ENCODE measurements at places on chromosomes 6 and 20.

- no peak for DNase-seq
- no peaks in the 10 kb centered on the region for H3K36me3 ChIP-seq
- H3K4me3 ChIP-seq, result peak overlapping the region; percentile 84
Measured at GRCh38 chr6:127120023-127120786, 1.7 kb downstream of the RSPO3 start.

DNA sequence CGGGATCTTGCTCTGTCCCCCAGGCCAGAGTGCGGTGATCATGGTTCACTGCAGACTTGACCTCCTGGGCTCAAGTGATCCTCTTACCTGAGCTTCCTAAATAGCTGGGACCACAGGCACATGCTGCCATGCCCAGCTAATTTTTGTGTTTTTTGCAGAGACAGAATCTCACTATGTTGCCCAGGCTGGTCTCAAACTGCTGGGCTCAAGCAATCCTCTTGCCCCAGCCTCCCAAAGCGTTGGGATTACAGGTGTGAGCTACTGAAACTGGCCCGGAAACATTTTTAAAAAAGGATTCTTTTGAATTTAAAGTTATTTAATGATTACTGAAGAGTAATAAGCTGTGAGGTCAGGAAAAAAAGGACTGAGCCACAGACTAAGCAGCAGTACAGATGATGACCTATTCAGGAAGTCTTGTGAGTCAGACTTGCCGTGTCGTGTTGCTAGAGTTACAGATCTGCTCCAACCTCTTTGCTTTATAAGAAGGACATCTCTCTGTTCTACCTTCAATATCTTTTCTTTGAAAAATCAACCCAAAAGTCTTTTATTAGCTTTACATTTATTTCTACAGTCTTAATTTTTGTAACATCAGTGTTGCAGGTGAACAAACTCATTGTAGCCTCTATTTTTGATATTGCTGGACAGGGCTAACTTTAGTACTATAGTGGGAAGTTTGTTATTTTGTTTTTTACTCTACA lies 108.7 kb downstream of the NCOA3 start:
- peak overlapping the region; percentile 5 for H3K4me3 ChIP-seq
- peaks cover 33% of the 10 kb centered on the region for H3K4me1 ChIP-seq
- no peaks in the 10 kb centered on the region for H3K27me3 ChIP-seq
- DNase-seq, result no peak
- peaks cover 3% of the 10 kb centered on the region for H3K36me3 ChIP-seq
- peak overlapping the region; percentile 92 for H3K27ac ChIP-seq

- H3K27ac ChIP-seq, result no peak overlapping the region
- DNase-seq, result no peak
- H3K36me3 ChIP-seq, result no peaks in the 10 kb centered on the region
- no peak overlapping the region for H3K4me3 ChIP-seq
- peaks cover 11% of the 10 kb centered on the region for H3K4me1 ChIP-seq
- H3K27me3 ChIP-seq, result no peaks in the 10 kb centered on the region
Measured at GRCh38 chr6:136795996-136796395, 3.7 kb upstream of the MAP3K5 start.

GRCh38 chr6:139392794-139393193 lies 18.3 kb upstream of the CITED2 start:
- no peak overlapping the region for H3K4me3 ChIP-seq
- no peaks in the 10 kb centered on the region for H3K27me3 ChIP-seq
- no peak overlapping the region for H3K27ac ChIP-seq
- DNase-seq, result no peak
- H3K36me3 ChIP-seq, result no peaks in the 10 kb centered on the region

GRCh38 chr20:35887393-35888064 lies 66.8 kb downstream of the SCAND1 start:
- H3K36me3 ChIP-seq, result peaks cover 2% of the 10 kb centered on the region
- no peaks in the 10 kb centered on the region for H3K27me3 ChIP-seq
- no peak overlapping the region for H3K27ac ChIP-seq
- H3K4me3 ChIP-seq, result no peak overlapping the region
- no peak for DNase-seq
- H3K4me1 ChIP-seq, result peaks cover 24% of the 10 kb centered on the region

- H3K4me3 ChIP-seq, result no peak overlapping the region
- peaks cover 2% of the 10 kb centered on the region for H3K27me3 ChIP-seq
- H3K36me3 ChIP-seq, result no peaks in the 10 kb centered on the region
Measured at GRCh38 chr20:59680148-59680650, 75.9 kb downstream of the PHACTR3 start.

DNA sequence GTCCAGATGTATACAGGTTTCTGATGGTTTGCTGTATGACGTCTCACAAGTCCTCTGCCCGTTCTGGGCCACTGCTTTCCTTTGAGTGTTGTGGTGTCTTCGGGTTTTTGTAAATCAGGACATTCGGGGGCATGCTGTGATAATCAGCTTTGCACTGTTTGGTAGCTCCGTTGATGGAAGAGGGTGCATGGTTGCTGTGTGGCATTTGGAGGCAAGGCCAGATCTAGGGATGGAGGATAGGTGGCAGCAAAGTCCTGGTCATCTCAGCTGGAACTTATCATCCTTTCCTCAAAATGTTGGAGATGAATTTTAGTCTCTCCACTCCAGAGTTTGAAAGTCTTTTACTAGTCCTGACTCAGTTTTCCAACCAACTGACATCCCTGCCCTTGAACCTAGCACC lies 91.0 kb downstream of the SCP2D1 start:
- H3K36me3 ChIP-seq, result no peaks in the 10 kb centered on the region
- H3K27me3 ChIP-seq, result no peaks in the 10 kb centered on the region
- no peaks in the 10 kb centered on the region for H3K4me1 ChIP-seq

- no peaks in the 10 kb centered on the region for H3K27me3 ChIP-seq
- peaks cover 25% of the 10 kb centered on the region for H3K4me1 ChIP-seq
- no peaks in the 10 kb centered on the region for H3K36me3 ChIP-seq
- H3K27ac ChIP-seq, result no peak overlapping the region
Measured at GRCh38 chr20:47365023-47365764, 8.7 kb upstream of the ZMYND8 start.

GRCh38 chr6:112113431-112113830 lies 26.0 kb downstream of the FAM229B start:
- H3K27ac ChIP-seq, result no peak overlapping the region
- H3K4me3 ChIP-seq, result no peak overlapping the region
- H3K36me3 ChIP-seq, result peaks cover 76% of the 10 kb centered on the region

DNA sequence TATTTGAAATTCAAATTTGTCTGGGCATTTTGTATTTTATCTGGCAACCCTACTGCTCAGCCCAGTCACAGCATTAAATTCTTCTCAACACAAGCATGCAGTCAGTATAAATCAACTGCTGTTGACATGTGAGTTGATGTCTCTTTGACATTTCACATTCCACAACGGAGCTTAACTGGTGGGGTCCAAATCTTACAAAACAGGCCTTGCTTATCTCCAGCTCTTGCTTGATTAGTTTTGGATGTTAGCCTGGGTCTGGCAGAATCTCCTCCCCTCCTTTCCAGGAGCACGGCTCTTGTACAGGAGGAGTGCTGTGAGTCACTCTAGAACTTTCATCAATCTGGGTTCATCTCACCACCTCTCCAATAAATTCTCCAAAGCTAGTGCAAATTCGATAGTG lies 80.8 kb upstream of the PHACTR1 start:
- H3K27me3 ChIP-seq, result peaks cover 27% of the 10 kb centered on the region
- no peak for DNase-seq
- no peak overlapping the region for H3K27ac ChIP-seq
- peaks cover 4% of the 10 kb centered on the region for H3K4me1 ChIP-seq

DNA sequence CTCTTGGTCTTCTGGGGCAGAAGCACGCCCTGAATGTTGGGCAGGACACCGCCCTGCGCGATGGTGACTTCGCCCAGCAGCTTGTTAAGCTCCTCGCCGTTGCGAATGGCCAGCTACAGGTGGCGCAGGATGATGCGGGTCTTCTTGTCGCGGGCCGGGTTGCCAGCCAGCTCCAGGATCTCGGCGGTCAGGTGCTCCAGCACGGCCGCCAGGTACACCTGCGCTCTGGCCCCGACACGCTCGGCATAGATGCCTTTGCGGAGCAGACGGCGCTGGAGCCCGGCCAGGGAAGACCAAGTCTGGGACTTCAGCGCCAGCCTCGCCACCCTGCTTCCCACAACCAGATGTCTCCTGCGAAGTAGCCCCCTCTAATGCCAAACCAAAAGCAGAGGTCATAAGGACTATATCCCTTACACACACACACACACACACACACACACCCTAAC lies 8.0 kb upstream of the SLC17A3 start:
- no peak overlapping the region for H3K27ac ChIP-seq
- no peak overlapping the region for H3K4me3 ChIP-seq
- no peak for DNase-seq
- peaks cover 9% of the 10 kb centered on the region for H3K4me1 ChIP-seq

DNA sequence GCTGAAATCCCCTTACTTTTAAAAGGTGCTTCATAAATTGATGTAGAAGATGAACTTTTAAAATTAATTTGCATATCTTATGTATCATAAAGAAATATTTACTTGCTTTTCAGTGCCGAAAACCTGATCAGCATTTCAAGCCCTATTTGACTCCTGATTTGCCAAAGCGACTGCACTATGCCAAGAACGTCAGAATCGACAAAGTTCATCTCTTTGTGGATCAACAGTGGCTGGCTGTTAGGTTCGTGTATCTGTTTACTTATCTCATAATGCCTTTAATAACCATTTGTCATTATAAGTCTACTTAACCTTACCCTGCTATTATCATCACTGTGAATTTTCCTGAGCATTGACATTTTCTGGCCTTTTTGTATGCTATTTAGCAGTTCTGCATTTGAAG lies 7.8 kb downstream of the OR2A4 start:
- no peaks in the 10 kb centered on the region for H3K36me3 ChIP-seq
- no peak for DNase-seq
- no peaks in the 10 kb centered on the region for H3K4me1 ChIP-seq
- peaks cover 2% of the 10 kb centered on the region for H3K27me3 ChIP-seq
- H3K27ac ChIP-seq, result no peak overlapping the region

DNA sequence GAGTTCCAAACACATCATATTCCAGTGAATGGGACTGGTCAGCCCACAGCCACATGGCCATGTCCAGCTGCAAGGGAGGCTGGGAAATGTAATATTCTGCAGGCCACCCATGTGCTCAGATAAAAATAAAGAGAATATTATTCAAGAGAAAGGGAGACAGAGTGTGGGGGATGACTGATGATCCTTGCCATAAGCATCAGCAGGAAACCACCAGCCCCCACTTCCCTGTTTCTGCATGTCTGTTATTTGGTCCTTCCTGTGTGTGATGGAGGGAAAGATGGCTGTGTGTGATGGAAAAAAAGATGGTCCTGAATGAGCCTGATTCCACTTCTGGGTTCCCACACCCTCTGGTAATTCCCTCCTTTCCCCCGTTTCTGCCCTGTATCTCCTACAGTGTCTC lies 13.1 kb upstream of the RSPO4 start:
- H3K4me3 ChIP-seq, result no peak overlapping the region
- H3K27me3 ChIP-seq, result no peaks in the 10 kb centered on the region
- DNase-seq, result no peak
- H3K4me1 ChIP-seq, result no peaks in the 10 kb centered on the region
- H3K27ac ChIP-seq, result no peak overlapping the region

DNA sequence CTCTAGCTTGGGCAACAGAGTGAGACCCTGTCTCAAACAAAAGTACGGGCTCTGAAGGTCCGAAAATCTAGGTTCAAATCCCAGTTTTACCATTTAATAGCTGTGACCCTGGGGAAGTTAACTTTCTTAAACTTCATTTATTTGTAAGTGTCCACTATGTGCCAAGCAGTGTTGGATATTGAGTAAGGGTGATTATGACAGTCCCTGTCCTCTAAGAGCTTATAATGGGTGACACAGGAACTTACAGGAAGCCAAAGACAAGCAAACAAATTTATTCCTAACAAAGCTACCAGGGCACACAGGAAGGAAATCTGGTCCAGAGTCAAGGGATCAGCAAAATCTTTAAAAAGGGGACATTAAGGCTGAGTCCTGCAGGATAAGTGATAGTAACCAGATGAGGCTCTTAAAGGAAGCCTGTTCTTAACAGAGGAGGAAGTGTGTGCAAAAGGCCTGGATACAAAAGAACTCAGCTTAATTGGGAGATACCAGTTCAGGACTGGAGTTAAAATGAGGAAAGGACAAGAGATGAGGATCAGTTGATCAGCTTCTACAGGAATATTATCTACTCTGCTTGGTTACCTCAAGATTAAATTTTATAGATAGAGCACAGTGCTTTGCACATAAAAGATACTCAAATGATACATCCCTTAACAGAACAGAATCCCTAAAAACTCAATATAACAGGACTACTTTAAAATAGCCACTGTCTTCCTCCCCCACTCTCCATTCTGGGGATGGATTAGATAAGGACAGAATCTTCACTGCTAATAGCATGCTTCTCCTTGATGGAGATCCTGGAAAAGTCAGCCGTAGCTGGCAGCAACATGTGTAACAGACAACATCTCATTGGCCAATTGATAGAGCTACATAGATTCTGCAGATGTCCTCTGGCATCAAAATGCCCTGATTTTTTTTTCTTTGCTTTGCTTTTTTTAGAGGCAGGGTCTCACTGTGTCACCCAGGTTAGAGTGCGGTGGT lies 6.1 kb downstream of the SNX3 start:
- no peak overlapping the region for H3K4me3 ChIP-seq
- H3K4me1 ChIP-seq, result peaks cover 22% of the 10 kb centered on the region
- no peak overlapping the region for H3K27ac ChIP-seq
- DNase-seq, result no peak

GRCh38 chr6:2970034-2970685 lies 1.2 kb downstream of the SERPINB6 start:
- peaks cover 6% of the 10 kb centered on the region for H3K36me3 ChIP-seq
- peaks cover 29% of the 10 kb centered on the region for H3K4me1 ChIP-seq
- DNase-seq, result no peak
- peak overlapping the region; percentile 85 for H3K4me3 ChIP-seq

DNA sequence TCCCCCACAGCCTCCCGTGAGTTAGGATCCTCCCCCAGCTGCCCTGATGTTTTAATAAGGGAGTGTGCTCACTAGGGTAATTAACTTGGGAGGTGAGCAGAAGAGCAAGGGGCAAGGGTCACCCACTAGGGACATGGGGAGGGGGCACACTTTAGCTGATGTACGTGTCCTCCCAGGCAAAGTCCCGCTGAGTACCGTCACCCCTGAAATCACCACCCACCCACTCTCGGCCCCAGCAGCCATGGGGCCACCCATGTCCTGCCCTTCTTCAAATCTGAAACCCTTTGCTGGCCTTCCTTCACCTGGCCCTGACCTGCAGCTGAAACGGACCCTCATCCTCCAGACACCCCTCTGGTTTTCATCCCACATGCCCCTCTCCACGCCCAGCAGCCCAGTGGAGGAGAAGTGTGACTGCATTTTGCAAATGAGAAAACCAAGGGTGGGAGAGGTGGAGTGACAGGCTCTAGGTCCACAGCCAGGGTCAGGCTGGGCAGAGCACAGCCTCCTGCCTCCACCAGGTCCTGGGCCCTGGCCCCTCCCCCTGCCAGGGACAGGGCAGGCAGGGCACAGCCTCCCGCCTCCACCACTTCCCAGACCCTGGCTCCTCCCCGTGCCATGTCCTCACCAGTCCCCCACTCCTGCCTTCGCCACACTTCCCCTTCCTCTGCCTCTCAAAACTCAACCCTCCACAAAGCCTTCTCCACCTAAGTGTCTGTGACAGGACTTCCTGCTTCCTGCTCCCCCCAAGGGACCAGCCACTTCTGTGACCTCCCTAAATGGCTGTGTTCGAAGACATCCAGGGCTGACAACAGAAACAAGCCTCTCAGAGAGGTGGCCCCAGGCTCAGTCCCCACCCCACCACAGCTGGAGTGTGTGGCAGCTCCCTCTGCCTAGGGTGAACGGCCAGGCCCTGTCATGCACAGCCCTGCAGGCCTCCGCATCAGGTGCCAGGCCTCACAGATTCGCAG lies 15.1 kb downstream of the ACSS1 start:
- no peak overlapping the region for H3K27ac ChIP-seq
- H3K27me3 ChIP-seq, result peaks cover under 1% of the 10 kb centered on the region
- no peak overlapping the region for H3K4me3 ChIP-seq
- peaks cover 21% of the 10 kb centered on the region for H3K4me1 ChIP-seq
- H3K36me3 ChIP-seq, result no peaks in the 10 kb centered on the region

GRCh38 chr20:64114356-64114971 lies 7.1 kb upstream of the NPBWR2 start:
- no peak overlapping the region for H3K4me3 ChIP-seq
- no peaks in the 10 kb centered on the region for H3K36me3 ChIP-seq
- peak; percentile 80 for DNase-seq
- no peaks in the 10 kb centered on the region for H3K4me1 ChIP-seq

Data from osteocyte (in vitro differentiated cells).